ENCODE measurements at places on chromosomes 2 and 18.
A peak's percentile ranks its signal among the peaks of the same experiment; 100 is the strongest.

DNA sequence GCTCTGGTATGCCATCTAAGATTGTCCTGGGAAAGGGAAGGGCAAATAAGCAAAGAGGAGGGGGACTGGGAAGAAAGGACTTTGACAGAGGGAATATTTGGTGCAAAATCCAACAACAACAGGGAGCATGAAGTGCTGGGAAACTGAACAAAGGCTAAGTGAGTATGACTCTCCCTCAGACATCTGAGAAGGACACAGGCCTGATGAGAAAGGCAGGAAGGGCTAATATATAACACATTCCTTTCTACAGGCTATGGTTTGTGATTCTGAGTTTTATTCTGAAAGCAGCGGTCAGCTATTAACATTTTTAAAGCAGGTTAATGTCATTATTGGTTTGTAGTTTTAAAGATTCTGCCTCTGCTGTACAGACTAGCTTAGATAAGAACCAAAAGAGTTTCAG is 1579.5 kb downstream of the LRP1B start:
- DNase-seq = no peak

GRCh38 chr2:41294331-41294730 is 753.5 kb upstream of the PKDCC start:
- no peak for DNase-seq

- DNase-seq = no peak
Measured at GRCh38 chr2:95267458-95268210, 6.6 kb upstream of the PROM2 start.

DNA sequence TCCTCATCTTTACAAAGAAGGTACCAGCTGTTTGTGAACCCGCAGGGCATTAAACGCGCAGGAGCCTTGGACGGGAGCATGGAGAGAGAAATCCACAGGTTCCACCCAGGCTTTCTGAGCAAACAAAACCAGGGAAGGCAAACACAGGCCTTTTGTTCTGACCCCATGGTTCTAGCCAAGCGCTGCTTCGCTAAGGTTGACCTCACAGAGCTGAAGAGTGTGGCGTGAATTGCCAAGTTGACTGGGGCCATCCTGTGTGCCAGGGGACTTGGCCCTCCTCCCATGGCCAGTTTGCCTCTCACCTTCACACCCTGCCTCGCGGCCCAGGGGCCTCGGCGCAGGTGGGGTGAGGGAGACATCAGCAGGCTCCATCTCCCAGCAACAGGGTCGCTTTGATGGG is 74.1 kb downstream of the VAPA start:
- DNase-seq = no peak

DNA sequence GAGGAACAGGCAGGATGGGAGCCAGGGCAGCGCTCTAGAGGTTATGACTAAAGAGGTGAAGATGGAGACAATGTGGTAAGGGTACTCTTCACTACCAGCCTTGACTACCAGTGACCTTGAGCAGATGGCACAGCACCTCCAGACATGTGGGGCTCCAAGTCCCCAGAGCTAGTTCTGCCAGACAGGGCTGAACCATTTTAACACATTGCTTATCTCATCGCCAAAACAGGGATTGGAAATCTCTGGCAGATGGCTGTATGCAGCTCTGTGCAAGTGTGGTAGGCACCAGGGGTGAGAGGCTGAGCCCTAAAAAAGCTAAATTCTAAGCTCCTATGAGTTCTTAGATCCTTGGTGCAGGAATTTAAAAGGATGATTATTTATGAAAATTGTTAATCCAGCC is 41.3 kb downstream of the FSHR start:
- peak; percentile 25 for DNase-seq

DNA sequence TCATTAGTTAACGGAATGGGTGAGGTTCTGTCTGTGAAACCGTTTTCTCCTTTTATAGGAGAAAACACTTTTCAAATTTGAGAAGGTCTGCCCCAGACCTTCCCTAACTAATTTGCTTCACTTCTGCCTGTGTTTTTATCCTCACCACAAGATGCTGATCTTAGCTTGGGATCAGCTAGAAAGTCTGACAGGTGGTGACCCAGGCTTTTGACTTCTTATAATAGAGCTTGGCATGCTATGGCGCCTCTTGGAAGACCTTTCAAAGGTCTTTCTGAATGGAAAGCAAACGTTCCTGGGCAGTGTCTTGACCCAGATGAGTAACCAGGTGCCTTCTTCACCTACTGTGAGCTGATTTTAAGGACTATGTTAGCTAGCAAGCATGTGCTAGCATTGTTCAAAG is 91.4 kb downstream of the LYPD6 start:
- DNase-seq = no peak

DNA sequence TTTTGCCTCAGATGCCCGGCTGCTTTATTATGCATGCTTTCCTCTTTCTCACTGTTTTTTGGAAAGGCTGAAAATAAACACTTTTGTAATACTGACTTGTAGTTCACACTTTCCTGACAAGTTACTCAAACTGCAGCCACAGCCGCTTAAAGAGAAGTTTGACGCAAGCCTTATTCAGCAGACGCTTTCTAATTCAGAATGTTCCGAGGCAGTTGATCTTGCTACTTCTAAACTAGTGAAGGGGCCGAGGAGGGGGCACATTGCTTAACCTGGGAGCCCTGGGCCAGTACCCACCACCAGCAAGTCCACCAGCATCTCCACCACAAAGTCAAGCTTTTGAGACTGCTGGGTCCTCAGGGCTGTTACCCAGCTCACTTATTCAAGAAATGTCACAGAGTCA is 71.8 kb upstream of the SPRED2 start:
- DNase-seq = no peak

GRCh38 chr2:157871415-157871814 is 4.7 kb downstream of the ACVR1 start:
- no peak for DNase-seq

- no peak for DNase-seq
Measured at GRCh38 chr2:198712485-198712884, 745.3 kb downstream of the SATB2 start.

DNA sequence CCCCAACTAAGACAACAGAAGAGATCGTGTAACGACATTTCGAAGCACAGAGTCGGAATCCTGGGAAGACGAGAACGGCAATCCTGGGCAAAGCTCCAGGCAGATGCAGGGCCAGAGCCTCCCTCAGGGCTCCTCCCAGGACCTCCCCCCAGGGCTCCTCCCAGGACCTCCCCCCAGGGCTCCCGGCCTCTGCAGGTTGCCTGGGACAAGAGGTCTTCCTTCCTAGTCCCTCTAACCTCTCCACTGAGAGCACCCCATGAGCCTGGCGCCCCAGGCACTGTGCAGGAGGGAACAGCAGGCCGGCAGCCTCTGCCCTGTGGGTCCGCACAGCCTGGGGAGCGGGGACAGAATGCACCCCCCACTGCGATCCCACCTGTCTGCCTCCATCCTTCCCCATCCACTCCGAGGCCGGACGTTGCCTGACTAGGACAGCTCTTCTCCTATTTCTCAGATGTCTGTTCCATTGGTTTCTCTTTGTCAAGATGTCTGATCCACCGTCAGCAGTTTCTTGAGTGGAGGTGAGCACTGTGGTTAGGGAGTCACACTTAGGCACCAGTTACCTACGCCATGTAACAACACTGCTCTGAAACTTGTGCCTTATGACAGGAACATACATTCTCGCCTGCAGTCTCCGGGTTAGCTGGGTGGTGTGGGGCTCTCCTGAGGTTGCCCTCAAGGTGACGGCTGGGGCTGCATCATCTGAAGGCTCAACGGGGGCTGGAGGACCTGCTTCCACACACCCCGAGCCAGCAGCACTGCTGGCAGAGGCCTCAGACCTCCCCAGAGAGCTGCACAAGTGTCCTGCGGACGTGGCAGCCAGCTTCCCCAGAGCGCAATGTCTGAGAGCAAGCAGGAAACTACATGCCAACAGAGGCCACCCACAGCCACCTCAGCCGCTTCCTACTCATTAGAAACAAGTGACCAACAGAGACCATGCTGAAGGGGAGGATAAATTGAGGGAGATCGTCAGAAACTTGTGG is 28.9 kb downstream of the ADI1 start:
- DNase-seq = no peak

GRCh38 chr18:53752781-53753367 is 471.6 kb downstream of the MBD2 start:
- DNase-seq = no peak

- DNase-seq = no peak
Measured at GRCh38 chr2:198100346-198100745, 296.0 kb downstream of the PLCL1 start.

GRCh38 chr2:54609241-54609640 is 114.2 kb upstream of the EML6 start:
- DNase-seq = no peak

DNA sequence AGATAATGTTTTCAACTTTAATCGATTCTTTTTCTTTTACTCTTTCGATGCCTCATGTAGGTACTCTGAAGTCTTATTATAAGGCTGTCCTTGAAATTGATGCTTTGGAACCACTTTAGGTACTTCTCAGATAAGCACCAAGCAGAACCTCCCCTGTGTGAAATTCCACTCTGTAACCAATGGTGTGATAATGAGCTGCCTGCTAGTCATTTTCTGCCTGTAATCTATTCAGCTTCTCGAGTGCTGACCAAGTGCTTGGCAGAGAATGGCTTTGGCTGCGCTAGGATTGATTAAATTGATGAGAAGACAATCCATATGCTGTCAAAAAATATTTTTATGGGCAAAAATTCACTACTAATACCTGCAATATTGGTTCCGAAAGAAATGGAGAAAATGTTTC is 132.1 kb upstream of the STON1 start:
- DNase-seq = no peak
